ENCODE measurements at places on chromosomes 2 and 18.

- no peak for DNase-seq
Measured at GRCh38 chr18:32443033-32443705, 27.5 kb downstream of the GAREM1 start.

DNA sequence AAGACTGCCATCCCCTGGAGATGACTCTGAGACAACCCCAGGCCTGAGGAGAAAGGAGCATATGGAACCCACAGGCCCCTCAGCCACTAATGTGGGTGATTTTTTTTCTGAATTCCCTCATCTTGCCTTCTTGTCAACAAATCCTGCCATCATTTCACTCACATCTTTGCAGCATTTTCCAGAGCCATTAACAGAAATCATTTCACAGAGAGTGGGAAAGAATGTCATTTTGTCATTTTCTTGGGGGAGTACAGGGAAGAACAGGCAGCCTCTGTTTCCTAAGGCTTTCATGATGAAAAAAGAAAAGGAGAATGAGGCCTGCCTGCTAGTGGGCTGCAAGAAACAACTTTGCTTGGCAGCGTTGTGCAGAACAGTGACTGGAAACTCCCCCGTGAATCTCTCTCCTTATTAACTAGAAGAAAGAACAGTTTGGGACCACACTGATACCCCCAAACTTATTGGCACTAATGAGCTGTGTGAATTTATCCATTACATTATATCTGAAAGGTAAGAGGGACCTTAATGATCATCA lies 1464.6 kb upstream of the CELF4 start:
- no peak for DNase-seq

GRCh38 chr2:109137616-109138015 lies 8.6 kb downstream of the SH3RF3 start:
- DNase-seq = no peak

GRCh38 chr2:24792542-24792873 lies 683 bp downstream of the PTRHD1 start:
- DNase-seq = no peak

DNA sequence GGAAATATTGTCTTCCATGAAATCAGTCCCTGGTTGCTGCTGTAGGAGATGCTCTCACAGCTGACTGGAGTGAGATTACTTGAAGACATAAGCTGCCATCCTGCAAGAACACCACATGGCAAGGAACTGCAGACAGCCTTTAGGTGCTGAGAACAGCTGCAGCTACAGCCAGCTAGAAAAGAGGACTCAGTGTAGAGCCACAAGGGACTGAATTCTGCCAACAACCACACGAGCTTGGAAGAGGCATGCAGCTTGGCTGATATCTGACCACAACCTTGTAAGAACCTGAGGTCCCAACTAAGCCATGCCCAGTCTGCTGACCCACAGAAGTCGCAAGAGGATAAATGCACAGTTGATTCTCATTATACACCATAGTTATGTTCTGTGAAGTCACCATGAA lies 181.8 kb upstream of the ARL4C start:
- no peak for DNase-seq

DNA sequence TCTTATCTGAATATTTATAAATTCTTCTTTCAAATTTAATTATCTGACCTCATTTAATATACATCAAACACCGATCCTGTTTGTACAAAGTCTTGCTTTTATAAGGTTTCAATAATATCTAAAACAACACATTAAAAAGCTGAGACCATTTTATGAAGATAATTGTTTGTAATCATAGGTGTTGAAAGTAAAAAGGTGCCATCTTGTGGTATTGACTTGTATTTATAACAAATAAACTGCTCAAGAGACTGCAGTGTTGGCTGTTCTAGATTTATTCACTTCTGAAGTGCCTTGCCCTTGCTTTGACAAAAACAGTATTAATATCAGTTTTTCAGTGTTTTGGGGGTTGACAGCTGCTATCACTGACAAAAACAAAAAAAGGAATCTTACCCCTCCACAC lies 286.8 kb upstream of the HNMT start:
- DNase-seq = no peak

DNA sequence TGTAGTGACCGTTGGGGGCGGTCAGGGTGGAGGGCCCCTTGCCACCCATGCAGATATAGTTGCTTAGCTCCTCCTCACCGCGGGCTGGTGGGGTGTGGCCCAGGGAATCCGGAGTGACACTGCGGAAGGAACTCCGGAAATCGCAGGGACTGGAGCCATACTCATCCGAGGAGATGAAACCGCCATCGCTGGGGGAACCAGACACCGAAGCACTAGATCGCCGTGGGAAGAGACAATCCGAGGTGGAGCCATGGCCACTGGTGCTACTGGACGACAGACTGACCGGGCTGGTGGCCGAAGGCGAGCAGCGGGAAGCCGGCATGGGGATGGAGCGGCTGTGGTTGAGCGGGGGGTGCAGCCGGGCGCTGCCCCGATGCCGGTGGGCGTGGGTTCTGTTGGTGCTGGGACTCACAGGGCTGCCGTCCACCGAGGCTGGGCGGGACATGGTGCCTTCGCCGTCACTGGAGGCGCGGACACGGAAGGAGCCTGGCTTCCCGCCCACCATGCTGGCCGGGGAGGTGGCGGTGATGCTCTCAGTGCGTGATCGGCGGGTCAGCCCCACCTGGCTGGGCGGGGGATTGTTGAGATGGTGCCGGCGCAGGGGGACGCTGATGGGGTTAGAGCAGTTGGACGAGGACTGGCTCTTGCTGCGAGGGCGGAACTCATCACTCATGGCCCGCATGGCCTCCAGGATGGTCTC lies 2.2 kb downstream of the IRS1 start:
- no peak for DNase-seq

DNA sequence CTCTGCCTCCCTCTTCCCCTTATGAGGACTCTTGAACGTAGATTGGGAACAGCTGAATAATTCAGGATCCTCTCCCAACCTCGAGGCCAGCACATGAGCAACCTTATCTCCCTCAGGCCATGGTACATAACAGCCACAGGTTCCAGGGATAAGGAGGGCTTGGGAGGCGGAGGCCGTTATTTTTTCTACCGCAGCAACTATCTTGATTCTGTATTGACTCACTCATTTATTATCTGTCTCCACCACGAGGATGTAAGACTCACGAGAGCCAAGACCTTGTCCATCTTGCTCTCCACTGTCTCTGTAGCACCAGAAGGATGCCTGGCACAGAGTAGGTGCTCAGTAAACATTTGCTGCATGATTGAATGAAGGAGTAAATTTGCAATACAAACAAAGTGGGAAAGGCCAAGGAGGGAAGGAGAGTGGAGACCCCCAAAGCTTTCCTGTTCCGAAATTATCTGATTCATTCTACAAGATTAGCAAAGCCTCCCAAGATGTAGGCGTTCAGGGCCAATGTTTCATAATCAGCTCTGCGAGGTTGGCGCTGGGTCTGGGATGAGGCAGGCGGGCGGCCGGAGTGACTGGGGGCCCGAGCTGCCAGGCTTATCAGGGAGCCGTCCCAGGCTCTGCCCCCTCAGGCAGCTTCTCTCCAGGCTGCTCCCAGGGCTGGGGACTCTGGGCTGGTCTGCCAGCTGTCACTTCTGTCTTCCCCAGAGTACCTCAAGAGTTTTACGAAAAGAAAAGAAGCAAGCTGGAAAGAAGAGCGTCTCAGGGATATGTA lies 31.6 kb downstream of the INPP5D start:
- DNase-seq = no peak

GRCh38 chr2:180324182-180324581 lies 317.1 kb upstream of the CWC22 start:
- DNase-seq = no peak

- no peak for DNase-seq
Measured at GRCh38 chr2:143608063-143608423, 478.8 kb downstream of the ARHGAP15 start.

DNA sequence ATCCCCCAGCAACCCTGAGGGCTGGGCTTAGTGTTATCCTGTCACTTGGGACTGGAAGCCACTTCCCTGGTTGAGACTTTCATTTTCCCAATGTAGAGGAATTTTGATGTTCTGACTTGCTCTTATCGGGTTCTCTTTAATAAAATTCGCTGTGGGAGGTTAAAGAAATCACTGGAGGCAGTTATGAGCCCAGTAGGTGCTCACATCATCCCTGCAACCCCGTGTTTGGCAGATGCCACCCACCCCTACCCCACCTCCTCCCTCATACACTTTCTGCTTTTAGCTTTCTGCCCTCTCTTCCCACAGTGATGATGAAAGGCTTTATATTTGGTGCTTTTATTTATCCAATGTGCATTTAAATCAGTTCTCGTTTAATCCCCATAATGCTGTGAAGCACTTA lies 106.6 kb downstream of the MAPK4 start:
- no peak for DNase-seq
